Placental pericyte (primary cell): ENCODE measurements at places on chromosomes 5 and 9. TPM values are rescaled to one million over a fixed set of nuclear protein-coding genes. Genes with fewer than 3 reads are reported as not detected.

The SPATA31C1 gene
- not detected in 2 replicates for total RNA-seq

The CAMK2A gene
- 2.0 and 2.4 TPM in 2 replicates for total RNA-seq

The PCDHGB4 gene
- total RNA-seq = 28.2 and 30.4 TPM in 2 replicates

The PTPRD gene
- total RNA-seq = 3.1 and 4.6 TPM in 2 replicates

The IL3 gene
- total RNA-seq = not detected in 2 replicates

The C5orf58 gene
- under 0.01 TPM in 1 of 2 replicates, not detected in the other for total RNA-seq

The SHOC1 gene
- total RNA-seq = under 0.01 and 0.14 TPM in 2 replicates

The APBA1 gene
- total RNA-seq = 3.5 and 9.2 TPM in 2 replicates

The ZFP37 gene
- 1.1 and 2.1 TPM in 2 replicates for total RNA-seq

The MSX2 gene
- 7.0 and 8.8 TPM in 2 replicates for total RNA-seq

The TAL2 gene
- 0.43 TPM in 1 of 2 replicates, not detected in the other for total RNA-seq

The IFNK gene
- total RNA-seq = not detected in 2 replicates

The SMIM3 gene
- 56.0 and 110 TPM in 2 replicates for total RNA-seq

The MARVELD2 gene
- total RNA-seq = 1.0 and 1.1 TPM in 2 replicates

The FAM78A gene
- 0.44 and 0.86 TPM in 2 replicates for total RNA-seq

The LHX3 gene
- not detected in 2 replicates for total RNA-seq

The CD74 gene
- total RNA-seq = 1.7 and 2.8 TPM in 2 replicates

The MLANA gene
- not detected in 2 replicates for total RNA-seq

The SPATA31A3 gene
- not detected in 2 replicates for total RNA-seq

The WDR31 gene
- 0.43 and 1.3 TPM in 2 replicates for total RNA-seq

The MCC gene
- 44.1 and 48.6 TPM in 2 replicates for total RNA-seq

The LCN12 gene
- total RNA-seq = 0.88 TPM in 1 of 2 replicates, not detected in the other

The GADD45G gene
- 0.14 and 2.0 TPM in 2 replicates for total RNA-seq

The CDKN2B-AS1 gene
- total RNA-seq = 4.6 and 9.2 TPM in 2 replicates

The SYNPO gene
- total RNA-seq = 7.9 and 9.3 TPM in 2 replicates

The OR1J2 gene
- not detected in 2 replicates for total RNA-seq
